AG10803 (cell line): ENCODE measurements at places on chromosomes 2 and 18.

DNA sequence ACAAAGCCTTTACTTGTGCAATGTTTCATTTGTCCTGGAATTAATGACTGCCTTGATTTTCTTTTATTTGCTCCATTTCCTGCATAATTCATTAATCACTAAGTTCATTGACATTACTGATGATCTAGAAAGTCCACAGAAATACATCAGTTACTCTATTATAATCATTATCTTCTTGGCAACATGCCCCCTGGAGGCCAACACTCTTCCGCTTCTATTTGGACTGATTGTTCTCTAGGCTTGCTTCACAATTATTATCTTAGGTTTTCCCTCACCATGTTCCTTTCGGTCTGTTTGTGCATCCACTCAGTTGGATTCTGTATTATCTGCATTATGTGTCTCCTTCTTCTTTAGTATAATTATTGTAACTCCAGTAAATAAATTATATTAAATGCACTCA is 461.0 kb upstream of the CDH2 start:
- no peak for DNase-seq

DNA sequence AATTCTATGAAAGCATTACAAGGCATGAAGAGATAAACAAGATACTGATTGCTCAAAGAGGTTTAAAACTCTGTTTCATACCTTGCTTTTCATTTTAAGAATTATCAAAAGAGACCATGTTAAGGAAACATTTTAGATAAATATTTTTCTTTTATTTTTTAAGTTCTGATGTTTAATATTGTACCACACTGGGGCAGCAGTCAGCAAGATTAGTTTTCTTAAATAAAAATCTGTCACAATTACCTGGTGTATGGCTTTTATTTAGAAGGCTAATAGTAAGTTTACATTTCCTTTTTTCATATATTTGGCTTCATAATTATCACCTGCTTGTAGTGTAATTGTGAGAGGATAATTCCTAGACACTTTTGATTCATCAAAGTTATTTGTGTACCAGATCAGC is 46.4 kb downstream of the ZNF804A start:
- no peak for DNase-seq

DNA sequence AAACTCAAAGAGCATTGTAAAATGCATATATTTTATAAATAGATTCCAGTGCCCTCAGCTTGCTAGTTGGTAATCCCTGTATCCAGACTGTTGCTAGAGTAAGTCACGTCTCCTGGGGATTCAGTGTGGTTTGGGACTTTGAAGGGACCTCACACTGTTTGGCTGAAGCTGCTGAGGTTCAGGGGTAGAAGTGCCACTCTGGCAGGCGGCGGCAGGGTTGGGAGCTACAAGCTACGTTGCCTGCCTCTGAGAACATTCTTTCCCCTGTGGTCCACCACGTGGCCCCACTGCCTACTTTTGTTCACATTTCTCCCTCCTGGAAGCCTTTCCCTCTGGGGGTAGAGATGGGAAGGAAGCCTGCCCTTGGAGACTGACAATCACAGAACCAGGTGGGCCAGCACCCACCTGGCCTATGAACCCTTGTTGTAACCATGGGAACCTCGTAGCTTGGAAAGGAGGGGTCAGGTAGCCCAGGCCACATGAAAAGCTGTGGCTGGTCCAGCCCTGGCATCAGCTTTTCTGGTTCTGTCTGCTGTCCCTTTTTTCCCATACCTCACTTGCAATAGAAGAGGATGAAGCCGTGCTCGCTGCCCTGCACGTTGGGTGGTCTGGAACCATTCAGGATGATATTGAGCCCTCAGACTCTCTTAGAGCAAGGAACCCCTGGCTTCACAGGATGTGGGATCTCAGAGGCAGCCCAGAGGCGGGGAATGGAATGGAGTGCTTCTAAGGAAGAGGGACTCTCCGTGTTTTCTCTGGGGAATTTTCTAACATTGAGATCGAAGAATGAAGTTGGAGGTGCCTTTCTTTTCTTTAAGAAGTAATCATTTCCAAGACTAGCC is 2.9 kb downstream of the RNF144A start:
- no peak for DNase-seq

DNA sequence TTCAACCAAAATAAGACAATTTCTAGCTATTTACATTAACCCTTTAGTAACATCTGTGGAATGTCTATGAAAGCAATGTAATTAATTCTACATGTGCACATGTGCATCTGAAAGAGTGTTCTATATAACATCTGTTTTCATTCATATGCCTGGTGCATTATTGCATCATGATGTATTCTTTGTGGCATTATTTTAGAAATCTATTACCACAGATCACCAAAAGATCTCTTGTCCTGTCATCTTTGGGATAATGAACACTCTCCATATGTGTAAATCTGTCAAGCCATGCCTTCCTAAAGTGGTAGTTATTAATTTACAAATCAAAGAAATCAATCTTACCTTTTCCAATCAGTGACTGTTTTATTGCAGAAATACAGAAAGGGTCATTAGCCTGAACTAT is 86.9 kb downstream of the TRIB2 start:
- peak; percentile 64 for DNase-seq

- DNase-seq, result no peak
Observed at GRCh38 chr2:24806661-24807036, 13.4 kb downstream of the CENPO start.

DNA sequence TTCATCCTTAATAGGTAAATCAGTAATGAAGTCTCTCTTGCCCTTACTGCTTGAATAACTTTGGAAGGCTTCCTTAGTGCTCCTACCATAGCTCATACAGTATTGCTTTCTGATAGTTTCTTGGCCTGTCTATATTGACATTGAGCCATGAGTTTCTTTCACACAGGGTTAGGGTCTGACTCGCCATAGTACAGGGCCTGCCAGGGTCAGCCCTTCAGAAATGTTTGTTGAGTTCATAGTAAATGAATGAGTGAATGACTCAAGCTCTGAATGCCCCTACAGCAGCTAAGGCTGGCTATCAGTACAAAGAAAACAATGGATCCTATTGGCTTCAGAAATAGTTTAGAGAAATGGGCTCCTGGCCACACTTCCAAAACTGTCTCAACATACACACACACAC is 65.0 kb upstream of the LRATD1 start:
- DNase-seq, result peak; percentile 2

DNA sequence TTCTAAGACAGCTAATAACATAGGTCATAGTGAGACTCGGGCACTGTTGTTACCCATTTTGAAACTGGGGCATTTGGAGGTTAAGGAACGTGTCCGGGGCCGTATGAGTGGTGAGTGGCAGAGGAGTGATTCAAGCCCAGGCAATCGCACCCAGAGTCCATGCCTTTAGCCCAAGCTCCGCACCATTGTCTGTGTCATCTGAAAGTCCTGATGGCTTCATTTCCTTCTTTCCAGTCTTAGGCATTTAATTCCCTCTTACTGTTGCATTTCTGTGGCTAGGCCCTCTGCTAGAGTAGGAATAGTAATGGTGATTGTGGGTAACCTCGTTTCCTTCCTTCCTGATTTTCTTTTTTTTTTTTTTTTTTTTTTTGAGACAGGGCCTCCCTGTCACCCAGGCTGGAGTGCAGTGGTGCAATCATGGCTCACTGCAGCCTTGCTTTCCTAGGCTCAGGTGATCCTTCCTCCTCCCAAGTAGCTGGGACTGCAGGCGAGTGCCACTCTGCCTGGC is 49.8 kb upstream of the ASB1 start:
- DNase-seq, result peak; percentile 76

DNA sequence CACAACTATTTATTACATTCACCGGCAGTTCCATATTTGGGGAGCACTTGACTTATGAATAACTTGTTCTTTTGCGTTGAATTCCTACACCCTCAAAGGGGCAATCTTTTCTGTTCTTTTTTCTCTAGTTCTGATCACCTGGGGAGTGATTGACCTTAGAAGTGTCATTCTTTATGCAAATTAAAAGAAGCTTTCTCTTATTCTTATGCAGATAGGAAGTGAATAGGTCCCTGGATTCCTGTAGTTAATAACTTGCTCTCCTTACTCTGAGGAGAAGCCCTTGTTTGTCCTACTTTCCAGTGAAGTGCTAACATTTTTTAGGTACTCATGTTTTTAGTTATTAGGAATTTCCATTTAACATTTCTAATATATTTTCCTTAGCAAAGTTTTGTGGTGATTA is 569.8 kb upstream of the LRRTM1 start:
- no peak for DNase-seq

GRCh38 chr2:134275058-134275862 is 21.4 kb downstream of the MGAT5 start:
- no peak for DNase-seq

GRCh38 chr2:231182513-231182899 is 15.9 kb upstream of the ARMC9 start:
- no peak for DNase-seq

DNA sequence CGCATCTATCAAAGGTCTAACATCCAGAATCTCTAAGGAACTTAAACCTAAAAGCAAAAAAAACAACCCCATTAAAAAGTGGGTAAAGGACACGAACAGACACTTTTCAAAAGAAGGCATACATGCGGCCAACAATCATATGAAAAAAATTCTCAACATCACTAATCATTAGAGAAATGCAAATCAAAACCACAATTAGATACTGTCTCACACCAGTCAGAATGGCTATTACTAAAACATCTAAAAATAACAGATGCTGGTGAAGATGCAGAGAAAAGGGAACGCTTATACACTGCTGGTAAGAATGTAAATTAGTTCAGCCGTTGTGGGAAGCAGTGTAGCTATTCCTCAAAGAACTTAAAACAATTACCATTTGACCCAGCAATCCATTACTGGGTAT is 38.0 kb downstream of the PPP3R1 start:
- no peak for DNase-seq

- peak; percentile 40 for DNase-seq
Observed at GRCh38 chr2:26970928-26971627, 641 bp downstream of the MAPRE3 start.

DNA sequence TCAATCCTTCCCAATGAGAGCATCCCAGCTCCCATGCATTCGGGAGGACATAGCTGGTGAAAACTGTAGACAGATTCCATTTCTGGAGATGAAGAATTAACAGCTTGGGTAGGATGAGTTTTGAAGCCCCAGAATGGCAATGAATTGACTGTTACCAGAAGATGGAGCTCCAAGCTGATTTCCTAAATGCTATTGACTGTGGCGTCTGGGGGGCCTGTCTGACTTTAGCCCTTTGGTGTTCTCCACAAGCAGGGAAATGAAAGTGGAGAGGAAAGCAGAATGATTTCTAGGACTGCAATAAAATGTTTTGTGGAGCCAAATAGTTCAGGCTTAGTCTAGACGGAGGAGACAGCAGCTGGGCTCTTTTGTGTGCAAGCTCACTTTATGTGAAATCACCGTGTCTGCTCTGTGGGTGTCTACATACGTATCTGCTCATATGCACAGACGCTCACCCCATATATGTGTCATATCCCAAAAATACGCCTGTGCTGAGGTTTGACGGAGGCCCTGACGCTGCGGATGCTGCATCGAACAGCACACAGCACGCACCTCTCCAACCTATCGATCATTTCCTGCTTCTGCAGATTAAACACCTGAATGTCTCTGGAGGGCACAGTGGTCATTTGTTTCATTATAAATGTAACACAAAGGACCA is 166.4 kb upstream of the PXDN start:
- no peak for DNase-seq

DNA sequence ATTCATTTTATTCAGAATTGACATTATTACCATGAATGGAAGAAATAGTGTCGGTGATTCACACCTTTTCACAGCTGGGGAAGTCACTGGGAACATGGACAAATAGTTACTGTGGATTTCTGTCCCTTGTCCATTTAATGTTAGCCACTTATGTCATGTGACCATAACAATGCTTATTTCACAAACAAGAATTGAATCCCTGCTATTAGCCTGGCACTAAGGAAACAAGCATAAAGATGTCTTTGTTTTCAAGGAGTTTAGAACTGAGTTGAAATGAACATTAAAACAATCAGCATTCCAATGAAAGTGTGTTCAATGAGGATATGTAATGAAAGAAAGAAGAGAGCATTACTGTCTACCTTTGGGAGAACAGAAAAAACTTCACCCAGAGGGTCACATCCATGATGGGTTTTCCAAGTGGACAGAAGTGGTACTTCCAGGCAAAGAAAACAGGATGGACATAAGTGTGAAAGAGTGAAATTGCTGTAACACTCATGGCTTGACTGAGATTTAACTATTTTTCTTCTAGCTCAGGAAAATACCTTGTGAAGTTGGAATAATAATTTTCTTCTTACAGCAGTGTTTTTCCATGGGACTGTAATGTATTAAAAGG is 324.5 kb upstream of the UBE2E3 start:
- no peak for DNase-seq

DNA sequence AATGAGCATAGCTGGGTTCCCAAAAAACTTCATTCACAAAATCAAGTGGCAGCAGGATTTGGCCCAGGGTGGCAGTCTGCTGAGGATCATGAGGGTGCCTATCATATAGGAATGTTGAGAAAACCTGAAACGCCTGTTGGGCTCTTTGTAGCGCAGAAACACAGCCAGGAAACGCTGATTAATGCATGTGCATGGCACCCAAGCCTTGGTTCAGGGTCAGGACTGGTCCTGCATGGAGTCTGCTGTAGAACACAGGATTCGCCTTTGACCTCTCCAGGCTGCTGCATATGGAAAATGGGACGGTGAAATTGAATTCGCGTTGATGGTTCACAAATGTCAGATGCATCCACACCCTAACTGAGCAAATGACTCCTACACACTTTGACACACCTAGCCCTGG is 227.9 kb upstream of the COPS8 start:
- no peak for DNase-seq

- DNase-seq, result peak; percentile 71
Observed at GRCh38 chr2:208306291-208306690, 40.2 kb downstream of the PIKFYVE start.

- no peak for DNase-seq
Observed at GRCh38 chr2:44510246-44510645, 148.5 kb downstream of the CAMKMT start.

- DNase-seq, result no peak
Observed at GRCh38 chr2:15657759-15658158, 66.1 kb downstream of the DDX1 start.

GRCh38 chr2:130972410-130972809 is 120.8 kb downstream of the FAM168B start:
- DNase-seq, result no peak

DNA sequence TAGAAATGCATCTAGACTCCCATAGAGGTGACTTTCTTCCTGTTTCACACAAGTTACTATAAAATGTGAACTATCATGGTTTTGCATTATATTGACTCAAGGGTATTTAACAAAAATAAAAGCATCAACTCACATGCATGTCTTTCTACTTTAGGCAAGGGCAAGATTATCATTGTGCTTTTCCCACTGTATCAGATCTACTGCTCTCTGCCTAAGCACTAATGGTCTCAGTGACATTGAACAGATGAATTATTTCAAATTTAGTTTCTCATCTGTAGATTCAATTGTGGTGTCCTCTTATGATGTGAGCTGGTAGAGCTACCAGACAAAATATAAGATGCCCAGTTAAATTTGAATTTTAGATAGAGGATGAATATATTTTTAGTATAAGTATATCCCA is 113.9 kb downstream of the MTX2 start:
- no peak for DNase-seq

- no peak for DNase-seq
Observed at GRCh38 chr2:62718225-62718822, 12.8 kb downstream of the EHBP1 start.

GRCh38 chr2:7795778-7796563 is 878.8 kb downstream of the RNF144A start:
- DNase-seq, result peak; percentile 27
